Stomach (tissue), 19 donors: ENCODE measurements at places on chromosomes 7 and 10. TPM values are rescaled to one million over a fixed set of nuclear protein-coding genes. Genes with fewer than 3 reads are reported as not detected.

ANKRD61 gene
- total RNA-seq, result 1.3 TPM

STEAP1 gene
- total RNA-seq, result 1.8 TPM

TMEM176B gene
- 79.5 TPM for total RNA-seq

NODAL gene
- not detected for total RNA-seq

CYP26C1 gene
- not detected for total RNA-seq

ERVW-1 gene
- not detected for total RNA-seq

DNA sequence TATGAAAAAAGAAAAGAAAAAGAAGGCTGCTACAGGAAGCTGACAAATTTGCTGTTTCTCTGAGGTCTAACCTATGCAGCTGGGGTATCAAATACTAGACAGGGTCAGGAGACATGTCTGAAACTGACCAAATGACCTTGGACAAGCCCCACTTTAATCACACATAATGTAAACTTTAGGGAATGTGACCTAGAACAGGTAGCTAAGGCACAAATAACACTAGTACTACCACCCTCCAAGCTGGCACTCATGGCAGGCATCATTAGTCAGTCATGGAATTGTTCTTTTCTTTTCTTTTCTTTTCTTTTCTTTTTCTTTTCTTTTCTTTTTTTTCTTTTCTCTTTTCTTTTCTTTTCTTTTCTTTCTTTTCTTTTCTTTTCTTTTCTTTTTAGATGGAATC lies 250.4 kb downstream of the KCNMA1 start:
- no peak for DNase-seq

DNA sequence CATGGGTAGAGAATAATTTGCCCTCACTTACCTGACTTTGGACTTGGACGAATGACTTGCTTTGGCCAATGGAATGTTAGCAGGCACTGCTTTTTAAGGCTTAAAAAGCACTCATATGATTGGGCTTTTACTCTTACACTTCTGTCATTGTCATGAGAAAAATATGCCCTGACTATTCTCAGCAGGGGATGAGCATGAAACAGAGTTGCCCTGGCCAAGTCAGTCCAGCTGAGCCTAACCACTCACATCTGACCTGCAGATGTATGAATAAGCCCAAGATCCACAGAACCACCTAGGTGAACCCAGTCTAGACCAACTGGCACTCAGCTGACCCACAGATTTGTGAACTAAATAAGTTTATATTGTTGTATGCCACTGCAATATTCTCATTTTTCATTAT lies 573.5 kb downstream of the TNS3 start:
- DNase-seq, result no peak

GRCh38 chr7:33400214-33400538 lies 270.8 kb downstream of the BBS9 start:
- DNase-seq, result no peak

DNA sequence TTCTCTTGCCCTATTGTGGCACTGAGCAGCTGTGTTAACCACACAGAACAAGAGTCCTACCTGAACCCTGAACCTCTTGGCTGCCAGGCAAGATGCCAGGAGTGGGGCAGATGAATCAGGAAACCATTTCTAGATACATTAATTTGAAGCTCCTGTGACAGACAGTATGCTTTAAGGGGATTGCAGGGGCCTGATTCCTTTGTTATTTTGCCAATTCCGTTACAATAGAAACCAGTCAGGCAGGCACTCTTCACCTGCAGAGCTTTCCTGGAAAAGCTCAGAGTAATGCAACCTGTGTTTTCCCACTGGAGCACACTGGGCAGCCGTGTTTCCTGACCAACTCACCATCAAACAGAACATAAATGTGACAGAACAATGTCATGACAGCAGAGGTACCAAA lies 233.1 kb downstream of the BMPER start:
- DNase-seq, result no peak

GRCh38 chr10:99234041-99234790 lies 1.4 kb downstream of the HPSE2 start:
- DNase-seq, result peak; percentile 85

DNA sequence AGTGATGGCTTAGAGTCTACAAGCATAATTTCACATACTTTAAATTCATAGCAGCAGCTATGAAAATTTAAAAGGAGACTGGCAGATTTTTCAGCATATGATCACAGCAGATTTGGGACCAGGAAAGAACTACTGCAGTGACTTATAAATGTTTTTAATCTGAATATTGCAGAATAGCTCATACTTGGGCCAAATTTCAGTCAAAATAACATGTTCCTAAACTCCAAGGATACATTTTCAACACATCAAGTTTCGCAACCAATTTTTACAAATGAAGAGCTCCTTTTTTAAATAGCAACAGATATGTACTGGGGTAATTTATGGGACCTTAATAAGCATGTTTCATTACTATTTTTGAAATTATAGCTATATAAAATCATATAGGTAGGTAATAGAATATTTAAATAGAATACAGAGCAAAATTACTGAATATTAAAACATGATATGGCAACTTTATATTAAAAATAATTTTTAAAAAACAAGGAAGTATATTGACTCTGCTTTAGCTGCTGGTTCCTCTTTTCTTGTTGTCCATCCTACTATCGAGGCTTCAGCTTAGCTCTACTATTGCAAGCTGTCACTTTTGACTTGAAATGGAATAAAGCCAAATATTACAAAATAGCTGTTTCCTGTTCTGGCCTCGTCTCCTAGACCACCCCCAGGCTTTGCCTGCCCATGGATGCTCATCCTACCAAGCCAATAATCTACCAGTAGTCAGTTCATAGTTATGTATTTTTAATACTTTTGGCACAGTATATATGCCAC lies 123.1 kb downstream of the NRBF2 start:
- peak; percentile 37 for DNase-seq

- no peak for DNase-seq
These were observed 75.8 kb upstream of the NRP1 start for GRCh38 chr10:33410096-33410859.

DNA sequence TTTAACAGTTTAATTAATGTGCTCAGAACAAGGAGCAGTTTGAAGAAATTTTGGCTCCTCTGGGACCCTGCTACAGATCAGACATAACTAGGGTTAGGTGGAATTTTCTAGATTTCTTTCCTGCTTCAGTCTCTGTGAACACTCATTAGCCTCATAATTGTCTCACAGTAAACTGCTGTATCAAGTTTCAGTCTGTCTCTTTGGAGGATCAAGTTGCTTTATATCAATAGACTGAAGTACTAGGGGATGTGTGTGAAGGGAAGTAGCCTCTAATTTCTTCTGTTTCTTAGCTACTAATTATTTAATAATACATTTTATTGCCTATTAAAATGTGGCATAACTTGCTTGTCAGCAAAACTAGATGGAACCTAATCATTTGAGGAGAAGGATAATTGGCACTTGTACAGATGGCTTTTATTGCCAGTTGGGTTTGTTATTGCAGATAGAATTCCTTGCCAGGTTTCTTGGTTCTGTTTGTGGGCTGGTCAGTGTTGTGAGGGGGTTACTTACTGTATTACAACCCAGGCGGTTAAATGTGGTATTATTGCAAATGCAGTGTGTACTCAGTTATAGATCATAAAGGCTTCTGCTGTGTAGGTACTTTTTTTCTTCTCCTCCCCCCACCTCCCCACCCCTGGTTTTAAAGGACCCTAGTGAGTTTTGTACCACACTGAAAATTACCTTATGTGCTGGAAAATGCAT lies 758.0 kb downstream of the AUTS2 start:
- DNase-seq, result no peak

DNA sequence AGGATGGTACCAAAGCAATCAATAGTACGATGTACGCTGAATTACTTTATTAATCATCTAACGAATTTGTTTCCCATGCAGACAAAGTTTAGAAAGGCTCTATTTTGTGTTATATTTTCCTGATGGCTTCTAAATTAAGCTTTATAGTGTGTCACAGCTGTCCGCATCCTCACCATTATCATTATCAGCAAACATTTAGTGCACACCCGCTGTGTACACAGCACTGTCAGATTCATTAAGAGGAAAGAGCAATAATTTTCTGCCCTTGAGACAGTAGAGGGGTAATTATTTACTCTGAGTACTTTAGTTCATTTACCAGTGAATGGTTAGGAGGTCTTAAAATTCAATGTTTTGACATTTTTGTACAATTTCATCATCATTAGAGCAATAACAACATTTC lies 233.3 kb upstream of the PTPRZ1 start:
- peak; percentile 11 for DNase-seq

DNA sequence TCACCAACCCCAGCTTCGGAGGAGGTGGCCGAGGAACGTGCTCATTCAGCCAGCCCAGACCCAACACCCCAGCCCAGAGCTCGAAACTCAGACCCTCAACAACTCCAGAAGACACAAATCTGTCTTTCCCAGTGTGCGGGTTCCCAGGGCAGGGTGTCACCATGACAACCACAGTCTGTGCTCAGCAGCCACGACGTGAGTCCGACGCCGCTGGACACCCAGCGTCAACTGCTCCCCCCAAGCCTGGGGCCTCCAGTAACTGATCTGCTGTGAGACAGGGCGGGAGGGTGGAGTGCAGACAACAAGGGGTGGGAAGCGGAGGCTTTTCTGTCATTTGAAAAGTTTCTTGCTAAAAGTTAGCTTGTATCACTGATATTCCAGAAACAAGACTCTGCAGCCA lies 167.2 kb downstream of the MAD1L1 start:
- DNase-seq, result no peak

GRCh38 chr7:26326211-26326610 lies 34.5 kb downstream of the SNX10 start:
- DNase-seq, result no peak

DNA sequence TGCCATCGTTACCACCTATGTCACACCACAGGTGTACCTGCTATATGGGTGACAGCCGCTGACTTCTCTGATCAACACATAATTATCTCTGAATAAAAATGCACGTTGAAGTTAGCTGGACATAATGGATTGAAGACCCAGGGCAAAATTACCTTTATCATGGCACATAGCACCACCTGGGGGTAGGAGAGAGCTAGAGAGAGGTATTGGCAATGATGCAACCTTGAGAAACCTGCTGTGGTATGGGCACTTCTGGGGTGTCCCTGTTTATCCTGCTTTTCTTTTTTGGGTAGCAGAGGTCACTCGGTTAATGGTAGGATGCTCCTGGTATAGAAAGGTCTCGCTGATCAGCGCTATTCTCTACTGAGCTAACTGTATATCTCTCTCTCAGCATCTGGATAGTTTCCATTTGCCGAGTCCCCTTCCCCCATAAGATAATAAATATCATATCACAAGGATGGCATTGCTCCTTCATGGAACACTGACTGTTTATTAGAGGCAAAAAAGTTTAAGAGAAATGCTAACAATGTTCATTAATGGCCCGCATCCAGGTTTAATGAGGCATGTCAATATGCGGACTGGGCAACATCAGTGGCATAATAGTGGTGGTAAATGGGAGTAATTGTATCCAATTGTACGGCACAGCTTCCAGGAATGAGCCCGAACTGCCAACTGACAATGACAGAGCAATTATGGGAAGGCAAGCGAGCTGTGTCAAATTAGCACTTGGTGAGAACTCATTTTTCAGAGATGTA lies 323.1 kb downstream of the TFEC start:
- no peak for DNase-seq

GRCh38 chr10:94194256-94194655 lies 168.5 kb downstream of the NOC3L start:
- DNase-seq, result no peak

DNA sequence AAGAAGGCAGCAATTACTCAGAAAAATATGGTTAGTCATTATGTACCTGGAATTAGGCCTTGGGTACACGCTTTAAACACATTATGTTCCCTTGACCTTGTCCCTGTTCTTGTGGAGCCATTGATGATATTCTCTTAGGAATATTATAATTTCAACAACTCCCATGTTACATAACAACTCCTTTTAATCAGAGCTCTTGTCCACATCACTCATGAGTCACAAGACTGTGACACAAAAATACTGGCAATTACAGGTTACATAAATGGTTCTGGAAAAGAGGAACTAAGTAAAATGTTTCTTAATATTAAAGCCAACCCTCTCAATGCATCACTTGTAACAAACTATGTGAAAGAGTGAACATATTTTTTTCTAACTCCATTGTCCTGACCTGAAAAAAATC lies 143.8 kb upstream of the PCLO start:
- no peak for DNase-seq

DNA sequence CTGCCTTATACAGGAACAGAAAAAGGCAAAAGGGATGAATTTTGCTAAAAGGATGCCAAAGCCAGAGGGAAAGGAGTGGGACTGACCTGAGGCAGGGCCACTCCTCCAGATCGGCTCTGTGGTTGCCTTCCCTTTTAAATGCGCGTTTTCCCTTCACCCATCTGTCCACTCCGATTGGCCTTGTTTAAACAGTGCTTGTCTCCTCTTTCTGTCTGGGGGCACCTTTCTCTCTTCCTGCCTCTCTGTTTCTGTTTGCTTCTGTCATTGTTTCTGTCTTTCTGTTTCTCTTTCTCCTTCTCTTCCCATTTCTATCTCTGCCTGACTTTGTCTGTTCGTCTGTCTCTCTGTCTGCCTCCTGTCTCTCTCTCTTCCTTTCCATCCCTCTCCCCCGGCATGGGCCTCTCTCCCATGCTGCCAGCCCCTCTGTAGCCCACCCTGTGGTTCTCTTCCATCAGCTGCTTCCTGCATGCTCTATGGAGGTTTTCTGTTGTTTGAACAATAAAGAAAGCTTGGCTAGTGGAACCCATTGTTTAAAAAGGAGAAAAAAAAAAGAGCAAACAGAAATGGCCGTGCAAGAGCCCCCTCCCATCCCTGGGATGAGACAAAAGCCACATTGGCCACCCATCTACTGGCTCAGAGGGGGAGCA lies 29.5 kb upstream of the HSPB1 start:
- no peak for DNase-seq
